ENCODE measurements at places on chromosomes 11 and 22. TPM values are rescaled to one million over a fixed set of nuclear protein-coding genes. Genes with fewer than 3 reads are reported as not detected.

GRCh38 chr22:50489363-50490243, 2.9 kb downstream of the MIOX start:
- no peaks in the 10 kb centered on the region for H3K4me1 ChIP-seq
- no peak overlapping the region for H3K27ac ChIP-seq
- no peaks in the 10 kb centered on the region for H3K27me3 ChIP-seq
- no peak overlapping the region for H3K4me3 ChIP-seq
- DNase-seq, result no peak
- H3K36me3 ChIP-seq, result no peaks in the 10 kb centered on the region

GRCh38 chr22:42949159-42949558, 65.8 kb downstream of the PACSIN2 start:
- no peak overlapping the region for H3K27ac ChIP-seq
- peaks cover 19% of the 10 kb centered on the region for H3K4me1 ChIP-seq
- DNase-seq, result no peak

TMEM258 gene
- polyA plus RNA-seq, result 519 TPM

CLDN5 gene
- 3.9 TPM for polyA plus RNA-seq

OVOL1 gene
- 1.5 TPM for polyA plus RNA-seq

Data from GM23338 (cell line).